ENCODE measurements at places on chromosomes 6 and 20.

GRCh38 chr20:4245542-4245941 is 230.2 kb upstream of the RNF24 start:
- DNase-seq = no peak

- DNase-seq = no peak
These were observed 57.1 kb downstream of the YTHDF1 start for GRCh38 chr20:63158845-63159244.

GRCh38 chr20:59253779-59254319 is 46.6 kb upstream of the EDN3 start:
- no peak for DNase-seq

GRCh38 chr20:4774207-4774606 is 52.5 kb downstream of the PRND start:
- no peak for DNase-seq

- no peak for DNase-seq
These were observed 77.3 kb downstream of the CHD6 start for GRCh38 chr20:41540918-41541317.

- no peak for DNase-seq
These were observed 493.8 kb downstream of the NKAIN2 start for GRCh38 chr6:124297507-124297906.

- DNase-seq = peak; percentile 25
These were observed 83.4 kb downstream of the ADGRB3 start for GRCh38 chr6:68718385-68719073.

DNA sequence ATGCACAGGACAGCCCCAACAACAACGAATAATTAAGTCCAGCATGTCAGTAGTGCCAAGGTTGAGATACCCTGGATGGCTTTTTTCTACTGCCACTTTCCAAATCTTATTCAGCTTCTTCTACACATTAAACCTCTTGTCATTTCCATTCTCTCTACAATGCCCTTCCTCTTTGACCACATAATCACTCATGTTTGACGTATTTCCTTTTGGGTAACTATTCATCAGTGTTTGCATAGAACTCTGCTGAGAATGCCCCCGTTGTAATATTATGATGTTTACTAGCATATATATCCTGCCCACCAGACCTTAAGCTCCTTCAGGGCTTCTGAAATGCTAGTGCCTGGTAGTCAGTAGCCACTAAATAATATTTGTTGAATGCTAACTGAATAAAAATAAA is 515.3 kb upstream of the RNF217 start:
- no peak for DNase-seq

DNA sequence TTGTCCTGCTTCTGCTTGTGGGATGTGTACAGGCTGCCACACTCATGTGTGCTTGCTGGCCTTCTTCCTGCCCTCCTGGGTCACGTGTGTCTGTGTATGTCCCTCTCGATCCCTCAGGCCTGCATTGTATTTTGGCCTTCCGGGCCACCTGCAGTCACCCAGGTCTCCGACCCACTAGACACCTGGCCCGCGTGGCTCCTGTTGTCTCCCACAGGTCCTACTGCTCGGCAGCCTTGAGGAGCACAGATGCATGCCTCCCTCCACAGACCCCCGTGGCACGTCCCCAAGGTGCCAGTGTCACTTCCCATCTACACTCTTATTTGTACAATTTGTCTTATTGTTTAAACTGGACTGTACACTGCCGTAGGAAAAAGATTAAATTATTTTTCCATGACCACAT is 43.1 kb downstream of the FOXC1 start:
- no peak for DNase-seq

- DNase-seq = no peak
These were observed 36.7 kb downstream of the INSM1 start for GRCh38 chr20:20404633-20405032.

Data from LHCN-M2 (cell line).